T-helper 2 cell (primary cell): ENCODE measurements at places on chromosomes 7 and 10.

- DNase-seq, result no peak
Observed at GRCh38 chr7:106165337-106165736, 53.2 kb upstream of the SYPL1 start.

DNA sequence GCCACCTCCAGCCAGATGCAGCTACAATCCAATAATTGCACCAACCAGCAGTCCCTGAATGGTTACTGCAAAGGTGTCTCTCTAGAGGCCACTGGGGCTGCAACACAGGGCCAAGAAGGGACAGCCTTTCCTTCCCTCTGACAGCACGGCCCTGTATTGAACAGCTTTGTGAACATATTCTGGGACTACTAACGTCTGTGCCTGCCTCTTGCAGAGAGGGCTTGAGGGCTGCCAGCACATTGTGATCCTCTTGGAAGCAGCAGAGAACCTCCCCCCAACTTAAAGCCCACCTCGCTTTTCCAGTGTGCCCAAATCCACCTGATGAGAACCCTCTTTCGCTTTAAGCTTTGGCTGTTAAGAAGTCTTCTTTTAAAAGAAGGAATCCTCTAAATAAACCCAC lies 415.9 kb downstream of the RPS24 start:
- DNase-seq, result no peak

DNA sequence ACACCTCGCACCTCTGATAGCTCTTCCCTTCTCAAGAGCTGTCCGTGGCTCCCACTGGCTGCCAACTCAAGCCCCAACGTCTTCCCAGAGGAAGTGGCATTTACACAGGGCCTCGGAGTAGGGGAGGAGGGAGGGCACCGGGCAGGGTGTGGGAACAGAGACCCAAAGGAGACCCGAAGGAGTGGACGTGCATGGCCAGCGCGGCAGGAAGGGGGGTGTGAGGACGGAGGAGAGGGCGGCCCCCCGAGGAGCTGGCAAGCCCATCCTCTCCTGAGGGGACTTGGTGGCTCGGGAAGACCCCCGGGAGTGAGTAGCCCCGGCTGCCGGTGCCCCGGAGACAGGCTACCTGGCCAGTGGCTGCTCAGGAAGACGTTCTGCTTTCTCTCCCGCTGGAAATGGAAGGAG lies 85.9 kb downstream of the FOXL3 start:
- no peak for DNase-seq

DNA sequence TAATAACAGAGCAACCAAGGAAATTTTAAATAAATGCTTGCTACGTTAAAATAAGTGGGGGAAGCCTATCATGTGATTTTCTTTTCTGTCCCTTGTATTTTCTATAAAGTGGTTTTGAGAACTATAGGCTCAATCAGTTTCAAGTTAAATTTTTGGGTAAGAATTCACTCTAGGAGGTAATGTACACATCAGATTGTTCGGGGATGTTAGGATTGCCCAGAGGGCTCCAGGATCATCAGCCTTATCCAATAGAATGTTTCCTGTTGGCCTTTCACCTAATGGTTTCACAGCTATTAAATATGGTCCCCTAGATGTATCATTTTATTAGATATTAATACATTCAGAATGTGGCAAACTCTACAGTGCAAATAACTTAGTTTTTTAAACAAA lies 438.4 kb upstream of the NPVF start:
- DNase-seq, result no peak

DNA sequence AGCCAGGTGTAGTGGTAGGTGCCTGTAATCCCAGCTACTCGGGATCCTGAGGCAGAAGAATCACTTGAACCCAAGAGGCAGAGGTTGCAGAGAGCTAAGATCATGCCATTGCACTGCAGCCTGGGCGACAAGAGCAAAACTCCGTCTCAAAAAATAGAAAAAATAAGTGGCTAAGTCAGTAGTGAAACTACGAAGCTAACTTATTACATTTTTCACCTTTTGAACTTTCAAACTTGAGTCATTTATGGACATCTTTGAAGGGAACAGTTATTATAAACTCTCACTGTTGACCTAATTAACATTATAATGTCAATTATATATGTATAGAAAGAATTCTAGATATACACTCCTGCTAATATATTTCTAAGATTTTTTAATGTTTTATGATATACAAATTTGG lies 541.5 kb upstream of the C7orf33 start:
- no peak for DNase-seq

DNA sequence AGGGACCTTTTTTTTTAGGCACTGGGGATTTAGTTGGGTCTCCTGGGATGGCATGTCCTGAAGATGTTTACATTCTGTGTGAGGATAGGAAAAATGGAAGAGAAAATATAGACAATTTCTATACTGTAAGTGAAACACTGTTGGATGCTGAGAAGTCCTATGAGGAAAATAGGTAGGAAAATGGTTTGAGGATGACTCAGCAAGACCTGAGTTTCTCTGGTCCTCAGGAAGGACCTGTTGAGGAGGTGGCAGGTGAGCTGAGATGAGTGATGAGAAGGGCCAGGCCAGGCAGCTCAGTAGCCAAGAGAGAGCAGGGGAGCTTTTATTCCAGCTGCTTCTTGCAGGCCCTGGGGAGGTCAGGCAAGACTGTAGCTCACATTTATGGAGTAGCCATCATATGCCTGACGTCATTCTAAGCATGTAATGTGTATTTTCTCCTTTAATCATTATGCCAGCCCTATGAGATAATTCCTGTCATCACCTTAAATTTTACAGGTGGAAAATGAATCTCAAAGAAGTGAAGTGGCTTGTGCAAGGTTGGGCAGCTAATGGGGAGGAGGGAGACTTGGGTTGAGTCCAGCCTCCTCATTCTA lies 19.1 kb upstream of the LRRC18 start:
- no peak for DNase-seq

DNA sequence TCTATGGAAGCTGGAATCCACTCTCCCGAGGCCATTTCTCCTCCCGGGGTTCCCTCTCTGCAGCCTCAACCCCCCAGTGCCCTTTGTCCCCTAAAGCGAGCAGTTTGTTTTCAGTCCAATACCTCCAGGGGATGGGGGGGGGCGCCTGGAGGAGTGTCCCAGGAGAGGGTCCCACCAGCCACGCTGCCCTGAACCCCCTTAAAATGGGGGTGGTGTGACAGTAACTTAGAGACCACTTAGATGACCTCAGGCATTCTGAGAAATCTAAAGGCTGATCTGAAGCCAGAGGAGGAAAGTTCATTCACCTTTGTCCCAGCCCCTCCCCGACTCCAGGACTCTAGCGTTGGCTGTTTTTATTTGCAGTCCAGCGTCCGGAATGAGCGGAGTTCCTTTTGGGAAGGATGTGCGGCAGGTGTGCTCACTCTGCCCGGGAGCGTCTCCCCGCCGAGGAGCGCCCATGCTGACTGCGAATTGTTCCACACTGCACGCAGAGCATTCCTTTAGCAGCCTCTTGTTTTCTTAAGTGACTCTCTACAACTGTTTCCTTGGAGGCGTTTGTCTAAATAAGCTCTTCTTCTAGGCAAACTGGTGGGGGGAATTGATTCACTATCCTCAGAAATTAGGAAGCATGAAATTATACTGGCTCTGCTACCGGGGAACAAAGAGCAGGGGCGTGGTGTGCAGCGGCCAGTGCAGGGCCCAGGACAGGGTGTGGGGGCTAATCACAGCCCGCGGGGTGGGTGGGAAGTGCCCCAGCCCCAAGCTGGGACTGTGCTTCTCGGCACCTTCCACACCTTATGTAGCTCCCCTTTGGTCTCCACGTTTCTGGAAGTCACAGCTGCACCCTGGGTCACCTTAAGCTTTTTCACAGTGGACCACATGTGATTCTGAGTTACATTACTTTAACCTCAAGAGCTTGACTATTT lies 46.3 kb downstream of the SYPL1 start:
- DNase-seq, result no peak
